ENCODE measurements at places on chromosomes 1 and 21. TPM values are rescaled to one million over a fixed set of nuclear protein-coding genes. Genes with fewer than 3 reads are reported as not detected.

The SHISAL2A gene
- 0.20 TPM for polyA plus RNA-seq

The FNDC5 gene
- polyA plus RNA-seq: 1.5 TPM

The EDARADD gene
- polyA plus RNA-seq: 2.8 TPM

The GJA9 gene
- not detected for polyA plus RNA-seq

The LCE1A gene
- polyA plus RNA-seq: not detected

The NBPF3 gene
- polyA plus RNA-seq: 4.4 TPM

The A3GALT2 gene
- not detected for polyA plus RNA-seq

The C1QA gene
- polyA plus RNA-seq: 223 TPM

The SPOCD1 gene
- polyA plus RNA-seq: 5.7 TPM

The TCHHL1 gene
- not detected for polyA plus RNA-seq

Measured in urinary bladder (tissue), 4 donors.